ENCODE measurements at places on chromosomes 6 and 20.

DNA sequence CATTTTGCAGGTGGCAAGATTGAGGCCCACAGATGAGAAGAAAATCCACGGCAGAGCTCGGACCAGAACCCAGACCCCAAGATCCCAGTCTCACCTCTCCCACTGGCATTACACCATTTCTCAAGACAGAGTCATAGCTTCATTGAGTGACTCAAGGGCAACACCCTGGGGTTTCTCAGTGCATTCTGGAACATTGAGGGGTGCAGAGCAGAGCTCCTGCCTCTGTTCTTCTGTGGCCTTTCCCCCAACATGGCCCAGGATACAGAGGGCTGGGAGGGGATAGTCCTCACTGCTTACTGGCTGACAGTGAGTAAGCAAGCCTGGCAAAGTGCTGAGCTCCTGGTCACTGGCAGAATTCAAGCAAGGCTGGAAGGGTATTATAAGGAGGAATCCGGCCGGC is 74.0 kb downstream of the MDGA1 start:
- no peak for DNase-seq

DNA sequence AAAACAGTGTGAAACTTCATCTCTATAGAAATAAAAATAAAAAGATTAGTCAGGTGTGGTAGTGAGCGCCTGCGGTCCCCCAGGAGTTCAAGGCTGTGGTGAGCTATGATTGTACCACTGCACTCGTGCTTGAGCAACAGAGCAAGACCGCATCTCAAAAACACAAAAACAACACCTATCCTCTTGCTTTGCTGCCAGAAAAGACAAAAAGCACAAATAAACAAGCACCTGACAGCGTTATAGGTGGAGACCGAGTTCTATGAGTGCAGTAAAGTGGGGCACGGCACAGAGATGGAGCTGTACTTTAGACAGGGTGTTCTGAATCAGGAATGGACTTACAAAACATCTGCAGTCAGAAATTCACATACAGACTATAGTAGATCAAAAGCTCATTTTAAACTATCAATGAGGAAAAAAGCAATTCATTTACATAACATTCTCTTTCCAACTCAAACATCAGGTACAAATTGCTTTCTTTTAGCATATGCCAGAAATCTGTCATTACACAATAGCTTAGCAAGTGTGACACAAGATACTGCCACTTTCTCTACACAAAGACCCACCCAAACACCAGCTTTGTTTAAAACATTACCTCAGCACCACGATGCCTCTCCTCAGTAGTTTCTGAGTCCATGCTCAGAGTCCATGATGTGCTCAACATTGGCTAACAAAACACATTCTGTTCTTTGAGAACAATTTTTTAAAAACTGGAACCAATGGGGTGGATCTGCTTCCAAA is 10.1 kb downstream of the EZR start:
- DNase-seq, result no peak

DNA sequence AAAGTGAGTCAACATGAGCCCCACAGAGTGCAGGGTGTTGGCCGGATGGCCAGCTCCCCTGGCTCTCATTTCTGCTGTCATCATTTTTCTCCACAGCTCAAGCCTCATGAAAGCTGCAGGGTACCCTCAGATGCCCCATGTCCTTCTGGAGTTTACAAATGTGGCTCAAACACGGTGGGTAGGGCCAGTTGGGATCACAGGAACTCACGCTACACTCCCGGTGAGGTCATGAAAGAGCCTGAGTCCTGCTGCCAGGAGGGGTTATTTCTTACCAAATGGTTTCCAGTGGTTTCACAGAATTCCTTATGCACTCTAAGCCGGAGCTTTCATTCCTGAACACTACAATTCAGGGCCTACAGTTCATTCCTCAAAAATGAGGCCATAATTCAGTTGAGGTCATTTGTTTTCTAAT is 78.7 kb downstream of the TMEM170B start:
- no peak for DNase-seq

GRCh38 chr20:43949741-43950618 is 35.3 kb downstream of the TOX2 start:
- no peak for DNase-seq

- DNase-seq, result no peak
These were observed 179.5 kb downstream of the ADAT2 start for GRCh38 chr6:143271024-143271423.

- DNase-seq, result no peak
These were observed 61.4 kb downstream of the FAM135A start for GRCh38 chr6:70474751-70475150.

DNA sequence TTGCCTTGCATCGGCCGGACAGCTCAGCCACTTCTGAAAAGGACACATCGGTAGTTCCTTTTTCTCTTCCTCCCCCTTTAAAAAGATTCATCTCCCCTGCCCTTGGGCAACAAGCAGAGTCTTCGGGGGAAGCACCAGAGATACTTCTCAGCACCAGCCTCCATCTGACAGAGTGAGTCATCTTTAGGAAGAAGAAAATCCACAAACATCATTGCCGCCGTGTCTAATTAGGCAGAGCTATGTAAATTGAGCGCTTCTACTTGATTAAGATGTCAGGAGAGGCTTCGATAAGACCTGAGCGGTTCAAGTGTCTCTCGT is 186.4 kb downstream of the TAF4 start:
- no peak for DNase-seq

DNA sequence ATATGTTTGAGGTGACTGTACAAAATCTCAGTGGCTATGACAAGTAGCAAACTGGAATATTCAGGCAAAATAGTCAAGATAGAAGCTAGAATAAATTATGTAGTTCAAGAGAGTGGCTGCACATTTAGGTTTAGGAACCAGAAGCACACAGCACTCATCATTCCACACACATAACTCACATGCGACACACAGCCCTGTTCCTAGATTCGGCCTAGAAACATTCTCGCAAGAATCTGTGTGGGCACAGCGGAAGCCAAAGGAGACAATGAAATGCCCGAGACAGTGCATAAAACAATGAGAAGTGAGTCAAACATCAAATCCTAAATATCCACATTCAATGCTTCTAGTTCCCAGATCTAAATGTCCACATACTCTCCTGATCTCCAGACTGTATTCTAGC is 9.5 kb upstream of the SUPT3H start:
- no peak for DNase-seq

GRCh38 chr20:41017448-41018042 is 11.1 kb upstream of the TOP1 start:
- DNase-seq, result no peak

- DNase-seq, result no peak
These were observed 123.5 kb downstream of the SASH1 start for GRCh38 chr6:148466158-148466557.

DNA sequence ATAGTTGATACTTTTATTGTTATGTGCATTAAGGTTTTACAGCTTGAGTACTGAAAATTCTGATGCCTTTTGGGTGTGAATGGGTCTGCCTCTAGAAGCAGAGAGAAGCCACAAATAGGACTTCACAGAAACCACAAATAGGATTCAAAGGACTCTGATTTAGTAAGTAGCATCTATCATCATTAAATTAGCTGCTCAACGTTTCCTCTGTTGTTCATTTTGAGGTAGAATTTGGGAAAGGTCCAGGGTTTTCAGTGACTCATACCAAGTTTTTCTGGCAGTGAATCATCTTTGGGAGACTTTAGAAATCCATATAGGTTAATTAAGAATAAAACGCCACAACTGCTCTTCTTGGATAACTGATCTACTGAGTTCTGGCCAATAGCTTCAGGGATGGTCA is 105.1 kb downstream of the PHF3 start:
- DNase-seq, result no peak

DNA sequence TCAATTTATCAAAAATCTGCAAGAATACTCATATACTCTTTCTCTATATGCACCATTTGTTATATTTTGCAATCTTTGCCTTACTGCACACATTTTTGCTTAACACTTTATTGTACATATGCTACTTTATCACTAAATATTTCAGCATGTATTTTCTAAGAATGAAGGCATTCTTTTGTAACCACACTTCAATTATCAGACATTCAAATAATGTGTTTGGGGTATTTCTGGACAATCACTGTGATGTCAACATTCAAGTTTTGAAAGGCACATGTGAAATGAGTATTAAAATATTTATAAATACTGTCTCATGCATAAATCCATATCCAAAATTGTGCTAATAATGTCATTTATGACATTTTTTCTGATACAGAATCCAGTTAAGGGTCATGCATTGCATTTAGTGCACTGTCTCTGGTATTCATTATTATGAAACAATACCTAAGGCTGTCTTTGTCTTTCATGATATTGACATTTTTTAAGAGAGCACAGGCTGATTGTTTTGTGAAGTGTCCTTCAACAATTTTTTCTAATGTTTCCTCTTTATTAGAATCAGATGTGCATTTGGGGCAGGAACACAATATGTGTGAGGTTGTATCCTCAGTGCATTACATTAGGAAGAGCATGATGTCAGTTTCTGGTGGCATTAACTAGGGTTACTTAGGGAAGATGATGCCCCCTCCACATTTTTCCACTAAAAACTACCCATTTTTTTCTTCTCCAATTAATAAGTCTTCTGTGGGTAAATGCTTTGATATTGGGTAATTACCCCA is 105.7 kb downstream of the MTFR2 start:
- DNase-seq, result no peak

GRCh38 chr6:108295676-108296075 is 822 bp downstream of the AFG1L start:
- no peak for DNase-seq

DNA sequence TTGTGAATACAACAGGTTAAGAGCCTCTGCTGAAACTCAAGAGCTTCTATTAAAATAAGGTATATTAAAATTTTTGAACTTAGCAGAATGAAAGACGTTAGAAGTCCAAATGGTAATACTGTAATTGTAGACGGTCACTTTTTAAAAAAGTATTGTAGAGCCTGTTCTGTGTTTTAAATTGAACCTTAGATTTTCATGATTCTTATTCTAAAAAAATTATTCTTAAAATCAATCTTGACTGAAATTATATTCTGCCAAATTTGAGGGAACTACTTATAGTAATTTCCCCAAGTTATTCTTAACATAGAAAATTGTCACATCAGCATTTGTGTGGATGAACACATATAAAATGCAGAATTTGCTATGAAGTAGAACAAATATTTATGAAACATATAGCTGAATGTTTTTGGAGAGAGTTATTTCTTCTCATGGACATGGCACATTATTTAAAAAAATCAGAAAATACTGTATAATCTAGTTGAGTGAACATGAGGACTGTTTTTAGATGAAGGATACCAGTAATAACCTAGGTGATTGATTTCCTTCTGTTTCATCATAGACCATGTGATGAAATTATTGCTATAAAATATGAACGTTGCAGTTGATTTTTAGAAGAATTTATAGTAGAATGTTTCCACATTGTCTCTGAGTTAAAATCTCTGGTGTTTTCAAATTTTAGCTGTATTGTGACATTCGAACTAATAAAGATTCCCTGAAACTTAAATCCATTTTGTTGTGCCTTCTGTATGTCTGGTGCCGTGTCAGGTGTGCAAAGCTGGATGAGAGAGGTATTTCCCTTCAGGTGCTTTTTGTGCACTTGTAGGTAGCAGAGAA is 2.8 kb downstream of the TBPL1 start:
- DNase-seq, result no peak

GRCh38 chr6:9463311-9463710 is 951.6 kb downstream of the TFAP2A start:
- no peak for DNase-seq

- DNase-seq, result no peak
These were observed 221.3 kb downstream of the QKI start for GRCh38 chr6:163635731-163636364.

DNA sequence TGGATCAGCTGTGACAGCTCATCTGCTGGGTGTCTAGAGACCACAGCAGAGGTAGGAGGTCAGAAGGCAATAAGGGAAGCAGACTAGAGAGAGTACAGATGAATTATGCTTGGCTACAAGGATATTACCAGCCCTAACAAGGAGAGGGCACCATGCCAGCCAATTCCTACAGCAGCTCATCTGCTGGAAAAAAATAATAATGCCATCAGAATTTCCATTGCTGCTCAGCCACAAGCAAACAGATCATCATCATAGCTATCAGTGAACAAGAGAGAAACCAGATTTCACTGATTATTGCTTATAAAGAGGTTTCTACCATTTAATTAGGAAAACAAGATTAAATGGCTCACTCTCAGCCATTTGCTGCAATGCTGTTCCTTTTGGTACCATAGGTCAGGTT is 66.5 kb downstream of the PSMG4 start:
- DNase-seq, result no peak

DNA sequence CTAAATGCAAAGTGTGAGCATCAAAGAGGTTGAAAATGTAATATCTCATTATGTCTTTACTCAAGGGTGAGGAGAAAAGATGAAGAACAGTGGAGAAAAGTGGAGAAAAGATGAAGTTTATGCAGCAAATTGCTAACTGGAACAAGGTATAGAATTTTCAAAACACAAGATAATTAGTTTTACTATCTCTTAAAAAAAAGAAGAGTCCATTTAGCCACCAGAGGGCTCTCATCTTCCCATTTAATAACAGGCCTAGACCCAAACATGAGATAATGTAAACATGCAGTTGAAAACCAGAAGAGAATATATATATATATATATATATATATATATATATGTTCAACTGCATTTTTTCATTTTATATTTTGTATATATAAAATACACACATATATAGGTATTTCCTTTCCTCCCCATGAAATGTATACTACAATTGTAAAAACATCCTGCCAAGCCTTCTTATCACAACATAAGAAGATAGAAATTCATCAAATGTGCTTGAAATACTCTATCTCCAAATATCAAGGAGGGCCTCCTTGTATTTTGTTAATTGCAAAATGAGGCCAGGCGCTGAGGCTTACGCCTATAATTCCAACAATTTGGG is 78.4 kb downstream of the ADTRP start:
- DNase-seq, result no peak

GRCh38 chr6:42407379-42407778 is 44.3 kb downstream of the TRERF1 start:
- no peak for DNase-seq

GRCh38 chr6:108380876-108381275 is 86.0 kb downstream of the AFG1L start:
- no peak for DNase-seq

- DNase-seq, result no peak
These were observed 160.0 kb downstream of the PDE7B start for GRCh38 chr6:136011475-136011874.

DNA sequence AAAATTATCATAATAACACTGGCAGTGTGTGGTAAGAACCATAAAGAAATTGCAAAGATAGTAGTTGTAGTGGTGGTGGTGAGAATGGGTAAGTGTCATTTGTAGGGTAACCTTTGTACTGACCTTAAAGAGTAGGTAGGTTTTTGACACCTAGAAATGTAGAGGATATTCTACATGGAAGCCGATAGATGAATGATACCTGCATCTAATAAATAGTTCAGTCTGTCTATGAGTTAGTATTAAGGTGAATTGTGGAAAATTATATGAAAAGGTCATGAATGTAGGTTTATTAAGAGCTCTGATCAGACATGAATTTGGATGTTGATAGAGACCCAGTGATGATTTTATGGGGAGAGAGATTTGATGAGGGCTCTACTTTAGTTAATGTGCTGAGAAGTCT is 78.1 kb downstream of the MYO6 start:
- DNase-seq, result no peak

Measured in cortex of kidney (tissue), 1 donor.